H9 (cell line): ENCODE measurements at places on chromosomes 7 and 10.

- DNase-seq = no peak
Observed at GRCh38 chr10:59240582-59241183, 64.2 kb downstream of the PHYHIPL start.

- no peak for DNase-seq
Observed at GRCh38 chr7:157405501-157405900, 68.7 kb downstream of the DNAJB6 start.

DNA sequence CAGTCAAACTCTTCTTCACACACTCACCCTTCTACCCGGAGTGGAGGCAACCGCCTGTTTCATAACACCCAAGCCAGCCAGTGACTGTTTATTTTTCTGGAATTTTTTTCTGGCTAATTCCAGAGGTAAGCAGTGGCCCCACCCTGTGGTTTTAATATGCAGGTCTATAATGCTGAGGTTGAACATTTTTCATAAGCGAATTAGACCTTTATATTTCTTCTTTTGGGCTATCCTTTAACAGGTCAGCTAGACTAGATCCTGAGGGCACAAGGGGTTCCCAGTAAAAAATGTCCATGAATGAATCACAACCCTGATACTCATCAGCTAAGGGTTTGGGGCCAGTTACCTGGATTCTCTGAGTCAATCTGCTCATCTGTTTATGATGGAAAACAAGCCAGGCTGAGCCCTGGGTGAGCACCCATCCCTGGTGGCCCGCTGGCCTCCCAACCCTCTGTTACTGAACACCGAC is 76.2 kb downstream of the GRB10 start:
- no peak for DNase-seq

- DNase-seq = no peak
Observed at GRCh38 chr7:16071246-16071857, 350.0 kb downstream of the CRPPA start.

DNA sequence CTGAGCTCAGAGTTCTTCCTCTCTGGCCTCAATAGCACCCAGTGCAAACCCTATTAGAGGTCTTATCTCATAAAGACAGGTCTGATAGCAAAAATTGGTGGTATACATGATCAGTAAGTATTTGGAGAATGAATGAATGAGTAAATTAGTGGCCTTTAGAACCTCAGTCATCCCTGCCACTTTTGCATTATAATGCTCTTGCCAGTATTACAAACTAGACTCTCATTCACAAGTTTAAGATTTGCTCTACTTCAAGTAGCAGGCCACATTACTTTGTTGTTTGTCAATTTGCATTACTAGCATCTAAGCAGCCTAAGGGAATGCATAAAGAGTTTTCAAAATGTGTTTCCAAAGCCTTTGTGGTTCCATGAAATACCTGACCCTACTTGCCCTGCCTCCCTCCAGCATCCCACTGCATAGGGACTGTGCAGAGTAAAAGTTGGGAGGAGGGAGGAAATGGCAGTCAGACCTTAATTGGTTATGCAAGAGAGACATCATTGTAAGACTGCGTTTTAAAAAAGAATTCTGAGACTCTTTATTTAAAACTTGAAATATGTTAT is 21.3 kb downstream of the TSPAN12 start:
- no peak for DNase-seq

- DNase-seq = no peak
Observed at GRCh38 chr7:84193747-84194146, 842 bp downstream of the SEMA3A start.

- peak; percentile 63 for DNase-seq
Observed at GRCh38 chr10:117553142-117553814, 10.7 kb downstream of the EMX2 start.

DNA sequence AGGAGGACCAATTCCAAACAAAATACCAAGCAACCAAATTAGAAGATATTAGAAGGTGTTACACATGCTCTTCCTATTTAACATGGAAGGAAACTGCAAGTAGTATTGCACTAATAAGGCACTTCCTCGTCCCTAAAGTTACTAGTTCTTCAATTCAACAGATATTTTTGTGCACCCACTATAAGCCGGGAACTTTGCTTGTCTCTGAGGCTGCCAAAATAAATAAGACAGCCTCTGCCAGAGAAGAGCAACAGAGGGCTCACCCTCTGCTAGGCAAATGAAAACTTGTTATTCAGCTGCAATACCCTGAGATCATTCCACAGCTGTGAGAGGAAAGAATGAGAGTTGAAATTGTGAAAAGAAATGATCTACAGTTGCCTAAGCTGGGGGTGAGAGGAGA is 37.4 kb upstream of the GSAP start:
- no peak for DNase-seq

DNA sequence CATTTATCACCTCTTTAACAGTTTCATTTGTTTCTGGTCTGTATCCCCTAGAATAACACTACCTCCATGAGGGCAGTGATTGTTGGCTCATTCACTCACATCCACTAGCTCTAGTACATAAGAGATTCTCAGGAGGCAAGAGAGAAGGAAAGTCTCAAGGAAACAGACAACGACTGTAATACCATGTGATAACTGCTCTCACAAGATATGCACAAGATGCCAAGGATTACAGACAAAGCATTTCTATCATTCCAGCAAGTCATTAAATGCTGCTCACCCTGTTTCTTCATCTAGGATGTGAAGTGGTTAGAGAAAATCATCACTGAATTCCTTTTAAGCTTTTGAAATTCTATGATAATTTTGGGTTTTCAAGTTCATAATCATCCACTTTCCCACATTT is 115.3 kb downstream of the HIBADH start:
- DNase-seq = no peak

DNA sequence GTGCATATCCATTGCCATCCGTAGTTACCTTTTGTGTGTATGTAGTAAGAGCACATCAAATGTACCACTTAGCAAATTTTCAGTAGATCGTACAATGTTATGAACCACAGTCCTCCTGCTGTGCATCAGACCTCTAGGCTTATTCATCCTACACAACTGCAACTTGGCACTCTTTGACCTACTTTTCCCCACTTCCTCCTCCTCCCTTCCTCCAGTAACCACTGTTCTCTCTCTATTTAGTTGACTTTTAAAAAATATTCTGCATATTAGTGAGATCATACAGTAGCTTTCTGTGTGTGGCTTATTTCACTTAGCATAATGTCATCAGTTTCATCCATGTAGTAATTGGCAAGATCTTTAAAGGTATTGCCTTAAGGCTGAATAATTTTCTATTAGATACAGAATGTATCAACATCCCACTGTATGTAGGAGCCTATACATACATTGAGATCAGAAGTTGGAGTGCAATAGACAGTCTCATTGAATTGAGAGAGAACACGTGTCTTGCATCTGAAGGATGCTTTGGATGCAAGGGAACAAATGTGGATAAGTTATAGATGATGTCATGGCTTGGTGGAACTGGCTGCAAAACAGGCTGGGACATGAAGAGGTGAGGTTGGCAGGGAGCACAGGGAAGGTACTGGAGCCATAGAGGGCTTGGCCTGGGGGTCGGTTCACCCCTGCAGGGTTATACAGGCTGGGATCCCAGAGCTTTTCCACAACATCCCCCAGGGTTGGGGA is 83.0 kb upstream of the FAM180A start:
- no peak for DNase-seq
